Astrocyte of the spinal cord (primary cell): ENCODE measurements at places on chromosomes 5 and 9.
A peak's percentile ranks its signal among the peaks of the same experiment; 100 is the strongest.

- no peak for DNase-seq
These were observed 12.2 kb upstream of the TAF1L start for GRCh38 chr9:32647671-32648070.

GRCh38 chr5:178940569-178941360 lies at the start of gene ZNF454:
Gene ZNF454, plus strand, starts transcription at chr5:178941198. Its CDS starts 1,594 bp downstream, at chr5:178942792.
- DNase-seq = peak; percentile 95

- DNase-seq = no peak
These were observed 1938.7 kb upstream of the NUDT12 start for GRCh38 chr5:105501315-105501714.

GRCh38 chr9:2338777-2339365 lies 282.7 kb upstream of the VLDLR start:
- no peak for DNase-seq

- DNase-seq = no peak
These were observed 28.8 kb downstream of the GCNT4 start for GRCh38 chr5:75023368-75024159.

DNA sequence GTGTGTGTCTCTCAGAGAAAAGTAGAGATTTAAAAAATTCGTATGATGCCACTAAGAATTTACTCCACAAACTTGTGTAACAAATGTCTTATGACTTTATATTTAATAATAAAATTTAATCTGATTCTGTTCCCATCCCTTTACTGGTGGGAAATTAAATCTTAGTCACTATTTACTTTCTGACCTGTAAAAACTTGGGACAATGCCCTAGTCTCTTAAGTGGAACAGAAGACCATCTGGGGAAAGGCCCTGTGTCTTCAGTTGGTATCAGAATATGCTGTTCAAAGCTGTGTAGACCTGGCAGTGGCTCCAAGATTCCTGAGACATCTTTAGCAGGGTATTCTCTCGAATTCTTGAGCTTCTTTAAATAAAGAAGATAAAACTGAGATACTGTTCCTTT lies 2.6 kb upstream of the BDP1 start:
- no peak for DNase-seq

DNA sequence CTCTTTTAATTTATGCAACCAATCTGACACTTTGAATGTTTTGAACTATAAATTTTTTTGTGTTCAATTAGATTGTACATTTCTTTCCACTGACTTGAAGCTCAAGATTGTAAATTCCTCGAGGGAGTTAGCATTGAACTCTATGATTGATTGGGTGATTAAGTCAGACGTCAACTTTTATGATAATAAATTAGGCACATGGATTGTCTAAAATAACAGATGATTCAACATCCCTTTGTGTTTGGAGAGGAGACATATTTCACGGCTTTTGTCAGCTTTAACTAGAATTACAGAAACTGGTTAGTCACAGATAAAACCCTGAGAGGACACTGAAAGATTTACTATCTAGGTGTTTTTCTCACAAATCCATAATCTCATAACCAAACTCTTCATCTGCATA lies 32.7 kb upstream of the TXNDC8 start:
- peak; percentile 15 for DNase-seq

DNA sequence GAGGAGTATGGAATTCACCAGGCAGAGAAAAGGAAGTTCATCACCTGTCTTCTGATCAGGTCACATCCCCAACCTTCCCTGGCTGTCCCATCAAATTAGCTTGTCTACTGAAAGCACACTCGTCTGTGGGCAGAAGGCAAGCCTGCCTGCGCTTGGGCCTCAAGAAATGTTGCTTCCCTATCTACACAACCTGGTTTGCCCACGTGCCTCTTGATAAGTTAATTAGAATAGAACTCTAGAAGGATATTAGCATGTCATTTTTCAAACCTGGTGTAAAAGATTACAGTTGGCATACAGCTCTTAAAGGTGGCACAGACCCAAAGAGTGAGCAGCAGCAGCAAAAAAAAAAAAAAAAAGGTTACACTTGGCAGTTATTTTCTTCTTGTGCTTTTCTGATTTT lies 5.1 kb downstream of the TTC23L start:
- no peak for DNase-seq

DNA sequence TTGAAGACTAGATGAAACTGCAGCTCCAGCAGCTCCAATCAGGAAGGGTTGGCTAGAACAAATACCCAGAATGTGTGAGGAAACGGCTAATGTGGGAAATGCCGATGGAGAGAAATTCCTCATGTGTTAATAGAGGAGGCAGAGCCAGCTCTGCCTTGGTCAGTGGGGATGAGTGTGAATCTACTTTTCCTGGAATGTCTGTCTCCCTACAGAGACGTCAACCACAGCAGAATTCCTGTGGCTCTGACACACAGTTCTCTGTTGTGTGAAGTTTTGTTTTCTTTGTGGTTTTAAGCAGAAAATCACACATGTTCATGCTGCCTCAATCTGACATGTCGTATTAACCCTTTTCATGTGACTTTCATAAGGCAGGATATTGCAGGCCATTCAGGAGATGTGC lies 476.6 kb upstream of the WWC1 start:
- peak; percentile 99 for DNase-seq

- DNase-seq = peak; percentile 92
These were observed at the start of gene TXN for GRCh38 chr9:110256380-110257096. Gene TXN, minus strand, starts transcription at chr9:110256507. Its CDS starts 72 bp downstream, at chr9:110256435.

- DNase-seq = no peak
These were observed 26.6 kb downstream of the TLX3 start for GRCh38 chr5:171335616-171336015.

DNA sequence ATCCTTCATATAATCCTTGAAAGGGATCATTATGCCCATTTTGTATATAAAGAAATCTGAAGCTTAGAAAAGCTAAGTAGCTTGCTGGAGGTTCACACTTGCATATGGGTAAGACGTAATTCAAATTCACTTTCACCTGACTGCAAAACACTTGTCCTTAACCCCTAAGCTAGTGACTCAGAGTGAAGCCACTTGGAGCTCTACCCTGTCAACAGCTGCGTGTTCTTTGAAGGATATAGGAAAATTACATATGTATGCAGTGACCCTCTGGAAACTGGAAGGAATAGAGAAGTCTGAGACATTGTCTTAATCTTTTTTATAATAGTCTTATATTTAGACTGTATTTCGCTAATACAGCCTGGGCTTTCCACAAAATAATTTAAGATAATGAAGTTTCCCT lies 80.0 kb upstream of the STK32A start:
- DNase-seq = no peak

DNA sequence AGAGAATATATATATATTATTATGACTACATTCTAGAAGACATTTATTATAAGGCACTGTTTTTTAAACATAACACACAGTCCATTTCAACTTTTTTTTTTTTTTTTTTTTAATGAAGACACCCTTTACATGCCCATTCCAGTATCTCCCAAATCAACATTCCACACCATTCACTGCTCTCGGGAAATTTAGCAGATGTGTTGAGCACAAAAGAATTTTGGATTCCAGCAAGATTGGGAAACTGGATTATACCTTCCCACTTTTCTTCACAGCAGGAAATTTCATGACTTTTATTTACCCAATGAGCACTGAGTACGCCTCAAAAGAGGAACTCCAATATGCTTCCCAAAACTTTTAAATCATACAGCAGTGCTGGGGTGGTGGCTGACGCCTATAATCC lies 333.6 kb upstream of the DAB2 start:
- DNase-seq = no peak

DNA sequence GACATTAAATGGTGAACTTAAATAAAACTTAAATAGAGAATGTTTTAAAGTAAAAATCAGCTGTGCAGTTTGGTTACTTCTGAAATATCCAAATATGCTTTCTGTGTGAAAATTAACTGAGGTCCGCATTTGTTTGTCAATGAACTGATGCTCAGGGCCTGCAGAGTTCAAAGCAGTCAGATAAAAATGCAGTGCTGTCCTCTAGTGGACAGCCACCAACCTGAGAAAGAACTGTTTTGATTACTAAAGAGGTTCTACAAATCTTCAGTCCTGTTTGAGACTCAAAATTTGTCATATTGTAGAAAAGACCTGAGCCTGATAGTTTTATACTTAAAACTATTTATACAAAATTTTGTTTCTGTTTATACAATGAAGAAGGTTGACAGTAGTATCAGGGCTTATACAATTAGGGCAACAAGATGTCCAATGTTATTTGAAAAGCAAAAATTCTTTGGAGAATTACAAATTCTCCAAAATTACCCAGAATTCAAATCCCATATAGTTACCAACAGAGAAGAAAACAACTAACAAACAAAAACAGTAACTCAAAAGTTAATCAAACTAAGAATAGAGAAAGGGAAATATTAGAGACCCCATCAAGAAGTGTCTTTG lies 232.3 kb upstream of the TBCA start:
- peak; percentile 56 for DNase-seq

DNA sequence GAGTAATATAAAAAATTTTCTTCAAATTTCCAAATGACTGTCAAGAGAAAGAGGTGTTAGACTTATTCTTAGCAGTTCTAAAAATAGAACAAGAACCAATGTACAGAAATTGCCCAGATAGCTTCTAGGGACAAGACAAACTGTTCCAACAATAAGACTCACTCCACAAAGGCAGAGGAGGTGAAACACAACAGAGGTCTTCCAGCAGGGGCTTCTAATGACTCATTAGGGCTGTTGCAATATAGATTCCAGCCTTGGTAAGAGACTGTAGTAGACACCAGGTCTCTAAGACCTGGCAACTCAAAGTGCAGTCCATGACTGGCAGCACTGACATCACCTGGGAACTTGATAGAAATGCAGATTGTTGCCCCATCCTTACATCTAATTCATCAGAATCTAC lies 134.6 kb upstream of the VLDLR start:
- DNase-seq = no peak

DNA sequence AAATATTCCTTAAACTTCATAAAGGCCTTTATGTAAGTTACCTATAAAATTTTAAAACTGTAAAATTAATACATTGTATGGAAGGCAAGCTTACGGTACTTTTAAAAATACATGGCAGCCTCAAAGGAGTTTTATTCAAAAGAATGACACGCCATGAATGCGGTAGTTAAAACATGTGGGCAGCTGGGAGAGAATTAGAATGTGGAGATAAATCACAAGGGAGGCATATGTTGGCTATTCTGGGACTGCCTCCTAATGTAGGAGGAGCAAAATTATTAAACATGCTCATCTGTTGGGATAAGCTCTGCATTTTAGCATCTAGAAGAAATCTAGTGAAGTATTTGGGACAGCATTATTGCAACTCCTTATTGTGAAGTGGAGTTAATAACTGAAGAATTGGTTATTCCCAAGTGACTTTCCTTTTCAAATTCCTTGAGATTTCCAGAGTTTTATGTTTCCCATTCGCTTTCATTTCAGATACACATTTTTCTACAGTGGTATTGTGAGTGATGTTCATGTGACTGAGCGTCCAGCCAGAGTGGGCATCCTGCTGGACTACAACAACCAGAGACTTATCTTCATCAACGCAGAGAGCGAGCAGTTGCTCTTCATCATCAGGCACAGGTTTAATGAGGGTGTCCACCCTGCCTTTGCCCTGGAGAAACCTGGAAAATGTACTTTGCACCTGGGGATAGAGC lies 109.4 kb downstream of the CMYA5 start:
- no peak for DNase-seq

DNA sequence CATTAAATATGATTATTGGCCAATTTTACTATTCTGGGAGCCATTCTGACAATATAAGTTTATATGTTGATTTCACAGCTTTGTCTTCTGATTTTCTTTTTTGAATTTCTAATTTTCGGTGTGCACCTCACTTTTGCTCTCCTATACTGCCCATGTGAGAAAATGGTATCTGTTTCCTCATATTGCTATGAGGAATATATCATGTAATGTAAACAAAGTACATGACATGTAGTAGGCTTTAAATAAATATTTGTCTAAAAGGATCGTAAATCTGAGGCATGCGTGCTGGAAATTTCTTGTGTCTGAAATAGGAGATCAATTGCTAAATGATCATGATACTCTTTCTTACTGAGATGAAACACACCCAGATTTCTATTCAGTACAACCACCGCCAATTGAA lies 119.9 kb downstream of the ZDHHC21 start:
- no peak for DNase-seq

- peak; percentile 82 for DNase-seq
These were observed 302.5 kb downstream of the MLLT3 start for GRCh38 chr9:20319641-20320337.

DNA sequence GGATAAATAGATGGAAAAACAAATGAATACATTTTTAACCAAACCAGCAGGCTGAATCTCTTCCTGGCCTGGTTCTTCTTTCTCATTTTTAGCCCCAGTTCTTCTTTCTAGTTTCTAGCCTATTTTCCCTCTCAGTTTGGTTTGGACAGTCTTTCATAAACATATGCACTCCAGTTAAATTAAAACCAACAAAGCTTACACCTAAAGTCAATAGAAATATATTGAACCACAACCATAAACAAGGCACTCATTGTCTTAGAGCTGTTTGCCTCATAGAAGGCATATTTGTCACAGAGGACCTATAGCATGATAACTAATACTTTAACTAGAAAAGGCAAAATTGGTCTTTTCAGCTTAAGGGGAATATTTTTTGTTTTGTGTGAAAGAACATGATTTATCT lies 638.3 kb downstream of the NR2F1-AS1 start:
- no peak for DNase-seq

- peak; percentile 87 for DNase-seq
These were observed 121.5 kb upstream of the RAI14 start for GRCh38 chr5:34534523-34535103.

- DNase-seq = peak; percentile 70
These were observed 101.6 kb upstream of the SSBP2 start for GRCh38 chr5:81852291-81853029.

GRCh38 chr9:133207540-133208170 lies 1.4 kb downstream of the OBP2B start:
- no peak for DNase-seq

DNA sequence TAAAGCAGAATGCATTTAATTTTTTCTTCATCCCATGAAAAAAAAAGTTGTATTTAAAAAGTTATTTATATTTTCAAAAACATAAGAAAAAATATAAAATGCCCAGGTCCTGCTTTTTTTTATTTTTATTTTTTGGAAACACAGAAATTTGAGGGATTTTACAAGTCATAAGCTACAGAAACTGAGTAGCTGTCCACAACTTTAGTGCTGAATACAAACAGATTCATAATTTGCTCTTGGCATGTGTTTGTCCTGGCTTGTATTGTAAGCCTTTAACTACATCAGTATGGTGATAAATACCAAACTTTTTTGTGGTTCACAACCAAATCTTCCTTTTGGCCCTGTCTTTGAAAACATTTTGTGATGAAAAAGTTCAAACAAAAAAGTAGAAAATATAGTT lies 7.5 kb upstream of the PLCXD3 start:
- DNase-seq = peak; percentile 30
